GDM1 (cell line): ENCODE measurements at places on chromosomes 4 and X.

DNA sequence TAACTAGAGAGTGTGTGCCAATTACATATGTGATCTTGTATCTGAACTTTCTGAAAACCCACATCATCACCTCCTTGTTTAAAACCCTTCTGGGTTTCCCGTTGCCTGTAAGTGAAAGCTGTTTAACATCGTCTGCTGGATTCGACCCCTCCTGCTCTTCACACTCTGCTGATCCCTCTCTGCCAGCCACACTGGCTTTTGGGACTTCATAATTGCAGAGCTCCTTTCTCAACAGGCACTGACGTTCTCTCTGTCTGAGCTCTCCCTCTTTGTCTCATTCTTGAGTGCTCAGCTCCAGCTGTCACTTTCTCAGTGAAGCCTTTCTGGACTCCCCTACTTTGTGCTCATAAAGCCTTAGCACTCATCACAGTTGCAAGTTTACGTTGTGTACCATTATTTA, 153.9 kb downstream of the CEP135 start:
- no peak for DNase-seq

DNA sequence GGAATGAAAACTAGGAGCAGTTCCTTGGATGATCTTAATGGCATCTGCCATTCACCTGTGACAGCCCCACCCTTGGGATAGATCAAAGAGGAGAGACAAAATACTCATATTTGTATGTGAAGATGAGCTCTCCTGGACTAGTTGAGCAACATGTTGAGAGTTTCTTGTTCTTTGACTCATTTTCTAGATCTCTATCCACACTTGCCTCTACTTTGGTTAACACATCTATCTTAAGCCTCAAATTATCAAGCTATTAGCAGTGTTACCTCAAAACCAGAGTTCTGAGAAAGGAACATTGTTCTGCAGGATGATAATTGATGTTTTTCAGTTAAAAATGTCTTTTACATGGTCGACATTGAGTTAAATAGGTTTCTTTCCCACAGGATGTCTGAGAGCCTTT, 94.2 kb upstream of the TEX13D start:
- DNase-seq: no peak

DNA sequence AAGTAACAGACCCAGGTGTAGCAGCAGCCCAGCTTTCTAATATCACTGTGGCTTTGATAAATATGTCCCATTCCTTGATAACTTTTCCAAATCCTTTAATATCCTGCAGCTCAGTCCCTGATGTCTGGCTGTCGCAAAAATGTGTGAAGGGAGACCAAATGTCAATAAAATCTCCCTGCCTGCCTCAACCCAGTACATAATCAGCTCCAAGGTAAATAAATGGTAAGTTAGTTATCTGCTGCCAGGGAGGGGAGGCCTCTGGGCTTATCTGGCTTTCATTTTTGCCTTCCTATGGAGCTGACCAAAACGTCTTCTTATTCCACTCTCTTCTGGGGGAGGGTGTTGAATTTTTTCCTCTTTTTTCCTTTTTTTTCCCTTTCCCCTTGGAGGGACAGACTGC, 630.6 kb downstream of the MID1IP1 start:
- no peak for DNase-seq

- no peak for DNase-seq
Measured at GRCh38 chrX:126265116-126265515, 99.0 kb upstream of the DCAF12L2 start.

DNA sequence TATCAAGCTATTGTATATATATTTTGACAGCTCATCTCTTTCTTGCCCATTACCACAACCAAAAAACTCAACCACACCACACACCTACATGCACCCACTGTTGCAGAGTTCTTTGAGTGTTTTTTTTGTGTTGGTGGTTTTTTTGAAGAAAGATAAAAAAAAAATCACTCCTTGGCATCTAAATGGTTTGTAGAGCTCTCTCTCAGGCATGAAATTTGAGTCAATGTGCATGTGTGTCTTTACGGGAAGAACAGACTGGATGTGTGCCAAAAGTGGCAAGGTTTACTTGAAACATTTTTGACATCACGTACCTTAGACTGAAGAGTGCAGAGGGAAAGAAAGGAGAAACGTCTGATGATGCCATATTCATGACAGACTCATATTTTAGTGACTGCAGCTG, 154.2 kb downstream of the FHIP1A start:
- no peak for DNase-seq

DNA sequence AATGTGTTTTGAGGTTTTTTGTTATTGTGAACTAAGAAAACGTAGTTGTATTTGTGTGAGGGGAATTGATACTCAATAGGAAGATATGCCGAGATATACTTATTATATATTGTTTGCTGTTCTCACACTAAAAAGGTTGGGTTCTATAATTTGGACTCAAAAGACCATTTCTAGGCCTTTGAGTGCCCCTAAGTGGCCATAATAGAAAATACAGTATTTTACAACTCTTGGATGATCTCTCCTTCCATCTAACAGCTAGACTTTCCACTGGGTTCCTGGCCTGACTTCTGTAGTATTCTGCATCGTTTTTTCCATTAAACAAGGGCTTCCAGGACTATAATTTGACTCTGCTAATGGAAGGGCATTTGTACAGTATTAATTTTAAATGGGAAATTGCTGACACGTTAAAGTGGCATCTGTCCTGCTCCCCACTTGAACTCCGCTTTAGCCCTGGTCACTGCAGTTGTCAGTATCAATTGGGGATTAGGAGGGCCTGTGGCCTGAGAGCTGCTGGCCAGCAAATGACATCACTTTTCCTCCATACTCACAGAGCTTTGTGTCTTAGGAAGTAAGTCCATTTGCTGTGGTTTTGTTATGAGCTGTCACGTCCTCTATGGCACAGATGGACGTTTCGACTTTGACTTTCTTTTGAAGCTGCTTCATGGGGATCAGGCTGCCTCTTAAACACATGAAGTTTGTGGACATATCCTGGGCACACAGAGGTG, 176.9 kb downstream of the SLIT2 start:
- no peak for DNase-seq

DNA sequence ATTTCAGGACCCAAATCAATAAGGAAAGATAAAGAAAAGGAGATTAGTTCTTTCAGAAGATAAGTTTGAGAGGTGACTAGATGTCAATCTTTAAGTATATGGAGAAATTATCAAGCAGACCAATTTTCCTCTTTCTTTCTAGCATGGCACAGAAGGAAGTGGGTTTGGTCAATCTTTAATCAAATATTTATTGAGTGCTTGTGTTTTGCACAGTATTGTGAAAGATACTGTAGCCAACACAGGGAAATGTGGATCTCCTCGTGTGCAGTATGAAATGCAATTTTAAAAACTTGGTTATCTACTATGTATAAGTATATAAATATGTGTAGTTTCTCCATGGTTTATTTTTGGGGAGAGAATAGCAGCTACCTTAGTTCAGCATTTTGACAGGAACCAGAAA, 655.2 kb downstream of the RAPGEF2 start:
- no peak for DNase-seq

- DNase-seq: no peak
Measured at GRCh38 chrX:140141444-140142029, 176.2 kb upstream of the CXorf66 start.
